Natural killer cell treated with Interleukin-12 subunit alpha and Interleukin-12 subunit beta and Interleukin-15 and Interleukin-18, amount 100 ng/mL, for 72 hours (primary cell): ENCODE measurements at places on chromosomes 12 and 14.

DNA sequence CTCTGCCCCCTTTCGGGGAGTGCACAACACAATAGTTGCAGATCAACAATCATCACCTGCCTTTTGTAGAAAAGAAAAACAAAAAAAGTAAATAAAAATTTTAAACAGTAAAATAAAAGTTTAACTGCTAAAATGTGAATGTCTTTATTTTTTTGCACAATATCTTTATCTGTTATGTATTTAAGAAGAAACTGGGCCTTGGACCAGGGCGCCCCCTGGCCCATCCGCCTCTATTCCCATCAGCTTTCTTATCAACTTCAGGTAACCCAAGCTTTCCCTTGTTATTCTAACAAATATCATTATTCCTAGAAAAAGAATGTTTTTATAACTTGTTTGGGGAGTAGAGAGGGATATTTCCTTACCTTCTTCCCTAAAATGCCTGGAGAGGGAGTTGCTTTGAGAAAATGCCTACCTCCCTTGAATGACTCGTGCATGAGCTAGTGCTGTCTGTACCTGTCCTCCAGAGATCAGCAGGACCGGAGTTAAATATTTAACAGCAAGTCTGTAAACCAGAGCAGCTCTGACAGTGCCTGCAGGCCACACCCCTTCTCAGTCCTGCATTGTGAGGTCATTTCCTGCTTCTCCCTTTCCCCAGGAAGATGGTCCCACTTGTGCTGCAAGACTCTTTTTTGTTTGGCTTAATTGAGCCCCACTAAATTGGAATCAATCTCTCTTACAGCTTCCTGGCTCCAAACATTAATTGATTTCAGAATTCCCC, 192.8 kb upstream of the RGS6 start:
- no peak for DNase-seq

- DNase-seq = no peak
Observed at GRCh38 chr12:19186722-19187661, 57.5 kb downstream of the PLEKHA5 start.

DNA sequence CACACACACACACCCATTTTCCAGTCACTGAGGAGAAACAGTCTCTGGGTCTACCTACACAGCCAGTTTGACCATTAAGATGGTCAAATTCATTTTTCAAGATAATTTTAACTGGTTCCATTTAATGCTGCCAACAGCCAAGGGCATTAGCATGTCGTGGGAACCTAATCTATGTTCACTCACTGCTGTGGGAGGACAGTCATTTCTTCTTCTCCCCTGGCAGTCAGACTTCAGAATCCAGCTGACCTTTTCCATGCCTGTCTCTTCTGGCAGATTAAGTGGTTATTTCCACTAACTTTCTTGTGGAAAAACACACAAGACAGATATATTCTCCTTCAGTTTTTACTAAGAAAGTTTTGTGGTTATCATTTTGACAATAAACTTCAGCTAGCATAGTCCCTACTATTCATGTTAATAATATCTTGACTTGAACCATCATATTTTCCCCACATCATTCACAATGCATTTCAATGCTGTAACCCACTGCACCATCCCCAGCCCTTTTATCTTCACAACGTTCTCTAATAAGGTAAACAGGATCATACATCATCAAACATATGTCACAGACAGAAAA, 82.2 kb downstream of the DAD1 start:
- DNase-seq = no peak

DNA sequence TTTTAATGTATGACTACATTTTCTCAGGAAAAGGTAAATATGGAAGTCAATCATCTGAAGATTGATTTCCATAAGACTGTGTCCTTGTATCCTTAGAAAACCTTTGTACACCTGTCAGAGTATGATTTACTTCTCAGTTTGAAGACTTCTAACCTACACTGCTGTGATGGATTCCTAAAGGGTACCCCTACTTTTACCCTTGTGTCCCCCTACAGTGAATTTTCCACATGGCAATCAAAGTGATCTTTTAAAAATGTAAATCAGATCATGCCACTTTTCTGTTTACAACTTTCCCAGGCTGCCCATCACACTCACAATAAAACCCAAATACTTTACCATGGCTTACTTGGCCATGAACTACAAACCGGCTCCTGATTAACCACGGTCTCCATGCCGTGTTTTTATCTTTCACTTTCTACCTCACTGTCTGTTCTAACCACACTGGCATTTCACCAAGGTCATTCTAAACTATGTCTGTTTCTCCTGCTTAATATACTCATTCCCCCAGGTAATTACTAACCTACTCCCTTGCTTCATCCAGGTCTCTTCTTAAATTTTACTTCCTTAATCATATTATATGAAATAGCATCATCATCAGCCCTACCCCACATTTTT, 8.1 kb downstream of the DNAI7 start:
- no peak for DNase-seq

DNA sequence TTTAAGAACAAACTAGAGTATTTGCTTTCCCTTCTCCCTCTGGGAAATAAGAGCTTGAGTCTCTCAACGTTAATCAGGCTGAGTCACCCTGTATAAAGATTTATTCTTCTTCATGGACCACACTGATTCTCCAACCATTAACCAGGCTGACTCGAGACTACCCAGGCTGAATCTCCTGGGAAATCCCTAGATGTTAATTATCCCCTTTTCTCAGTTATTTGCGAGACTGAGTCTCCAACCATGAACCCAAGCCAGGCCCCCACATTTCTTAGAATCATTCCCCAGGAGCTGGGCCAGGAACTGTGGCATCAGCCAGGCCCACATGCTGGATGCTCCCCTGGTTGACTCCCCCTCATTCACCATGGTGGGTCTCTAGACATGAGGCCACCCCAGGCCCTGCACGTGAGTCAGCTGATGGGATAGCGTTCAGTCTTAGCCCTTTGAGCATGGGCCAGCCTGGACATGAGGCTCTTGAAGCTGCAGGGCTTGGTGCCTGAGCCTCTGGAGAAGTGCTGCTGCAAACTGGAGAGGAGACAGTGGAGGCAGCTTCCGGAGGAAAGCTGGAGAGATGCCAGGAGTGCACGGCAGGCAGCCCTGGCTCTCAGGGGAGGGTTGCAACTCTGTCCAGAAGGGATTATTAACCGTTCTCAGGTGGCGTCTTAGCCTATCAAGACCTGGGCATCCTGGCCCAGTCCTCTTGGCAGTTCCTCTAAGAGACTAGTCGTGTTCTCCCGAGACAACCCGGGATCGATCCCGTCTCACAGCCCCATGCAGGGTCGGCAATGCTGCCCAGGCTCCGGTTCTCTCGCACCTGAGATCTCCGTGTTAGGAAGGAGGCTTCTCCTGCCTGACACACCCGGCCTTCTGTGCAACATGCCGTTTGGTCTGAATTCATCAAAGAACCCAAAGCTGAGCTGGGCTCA, 296.6 kb downstream of the ADGRD1 start:
- no peak for DNase-seq

- no peak for DNase-seq
Observed at GRCh38 chr14:44896275-44897040, 65.3 kb downstream of the KLHL28 start.

- DNase-seq = no peak
Observed at GRCh38 chr14:34232790-34233189, 229.2 kb downstream of the SPTSSA start.

- peak; percentile 72 for DNase-seq
Observed at GRCh38 chr12:54749191-54749818, 101.1 kb upstream of the DCD start.

GRCh38 chr12:25655702-25656101, 102.6 kb upstream of the LMNTD1 start:
- DNase-seq = no peak

DNA sequence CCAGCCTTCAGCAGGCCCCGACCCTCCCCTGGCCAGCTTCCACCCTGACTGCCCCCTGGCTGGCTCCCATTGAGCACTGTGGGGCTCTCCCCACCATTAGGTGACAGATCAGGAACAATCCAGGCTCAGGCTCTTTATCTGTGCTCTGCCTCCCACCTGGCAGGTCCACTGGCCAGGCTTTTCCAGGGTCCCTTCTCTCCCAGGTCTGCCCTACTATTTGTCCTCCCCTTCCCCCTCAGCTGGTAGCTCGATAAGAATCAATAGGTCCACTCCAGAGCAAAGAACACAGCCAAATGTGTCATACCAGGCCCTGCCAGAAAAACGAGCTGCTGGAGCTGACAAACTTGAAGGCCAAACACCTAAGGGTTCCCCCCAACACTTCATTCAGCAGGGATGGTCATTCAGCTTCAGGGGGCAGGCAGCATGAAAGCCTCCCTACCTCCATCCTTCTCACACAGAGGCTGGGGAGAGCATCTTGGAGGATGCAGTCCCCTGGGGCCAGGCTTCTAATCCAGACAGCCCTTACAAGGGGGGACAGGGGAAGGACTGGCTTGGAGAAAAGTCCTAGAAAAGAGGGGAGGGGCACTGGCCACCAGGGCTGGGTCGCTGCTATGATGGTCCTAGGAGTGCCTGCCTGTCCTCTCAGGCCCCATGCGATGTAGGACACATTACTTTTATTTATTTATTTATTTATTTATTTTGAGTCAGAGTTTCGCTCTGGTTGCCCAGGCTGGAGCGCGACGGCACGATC, 1.9 kb upstream of the KRT18 start:
- no peak for DNase-seq

GRCh38 chr14:93009471-93010129, 86.7 kb downstream of the CHGA start:
- DNase-seq = no peak

DNA sequence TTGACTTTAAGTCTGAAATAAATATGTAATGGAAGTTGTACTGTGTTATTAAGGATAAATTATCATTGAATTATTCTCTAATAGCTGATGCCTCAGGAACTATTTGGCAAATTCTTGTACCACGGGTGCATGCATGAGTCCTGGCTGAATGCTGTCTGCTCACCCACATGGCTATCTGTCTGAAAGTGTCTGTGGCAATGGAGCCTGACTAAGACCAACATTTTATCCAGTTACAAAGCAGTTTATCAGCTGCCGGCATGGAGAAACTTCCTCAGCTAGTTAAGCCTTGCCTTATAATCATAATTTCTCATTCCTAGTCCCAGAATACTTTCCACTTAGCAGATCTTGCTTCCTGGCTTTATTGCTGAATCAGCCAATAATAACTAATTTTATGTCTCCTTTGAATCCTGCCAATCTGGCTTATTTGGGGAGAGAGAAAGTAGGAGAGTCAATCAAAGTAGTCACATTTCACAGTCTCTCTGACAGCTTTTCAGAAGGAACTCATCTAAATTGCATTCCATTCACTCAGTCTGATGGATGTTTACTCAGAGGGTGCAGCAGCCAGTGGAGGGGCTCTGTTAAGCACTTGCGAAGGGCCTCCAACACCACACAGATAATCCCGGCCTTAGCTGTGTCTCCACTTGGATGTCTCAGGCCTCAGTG, 280.6 kb upstream of the CLEC14A start:
- no peak for DNase-seq

GRCh38 chr12:108816652-108817335, 40.6 kb downstream of the SSH1 start:
- DNase-seq = no peak

- DNase-seq = no peak
Observed at GRCh38 chr12:113245695-113246477, 24.6 kb downstream of the TPCN1 start.

DNA sequence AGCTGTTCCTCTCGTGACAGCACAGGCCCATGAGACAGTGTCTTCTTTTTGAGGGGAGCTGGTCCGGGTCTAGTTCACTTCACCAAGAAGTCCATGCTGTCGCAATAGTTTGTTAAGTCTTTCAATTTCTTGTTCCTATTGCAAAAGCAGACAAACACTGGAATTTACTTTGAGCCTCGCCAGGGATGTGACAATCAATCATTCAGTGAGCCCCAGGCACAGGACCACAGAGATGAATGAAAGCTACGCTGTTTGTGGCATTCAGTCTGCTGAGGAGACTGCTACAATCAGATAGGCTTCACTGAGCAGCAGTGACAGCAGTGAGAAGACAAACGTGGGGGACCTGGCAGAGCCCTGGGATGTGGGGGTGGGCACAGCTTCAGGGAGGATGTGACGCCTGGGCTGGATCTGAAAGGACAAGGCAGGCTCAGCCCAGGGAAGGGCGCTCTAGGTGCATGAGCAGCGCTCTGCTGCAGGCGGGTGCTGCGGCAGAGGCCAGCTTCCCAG, 35.5 kb downstream of the TCTN1 start:
- DNase-seq = no peak

DNA sequence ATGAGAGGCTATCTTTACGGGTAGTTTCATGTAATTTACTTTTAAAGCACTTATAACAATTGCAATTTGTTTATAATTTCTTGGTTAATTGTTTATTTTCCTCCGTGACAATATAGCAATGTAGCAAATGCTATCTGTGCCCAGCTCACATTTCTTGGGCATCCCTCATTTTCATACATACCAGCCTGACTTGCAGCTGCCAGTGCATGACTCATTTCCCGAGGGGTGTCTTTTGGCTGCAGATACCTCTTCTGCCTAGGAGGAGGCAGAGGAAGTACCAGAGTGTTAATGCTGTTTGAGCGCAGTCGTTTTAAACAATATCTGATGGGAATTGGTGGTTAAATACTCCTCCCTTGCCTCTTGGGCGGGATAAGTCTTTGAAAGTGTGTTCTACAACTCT, 104.2 kb upstream of the ABCD2 start:
- DNase-seq = no peak

DNA sequence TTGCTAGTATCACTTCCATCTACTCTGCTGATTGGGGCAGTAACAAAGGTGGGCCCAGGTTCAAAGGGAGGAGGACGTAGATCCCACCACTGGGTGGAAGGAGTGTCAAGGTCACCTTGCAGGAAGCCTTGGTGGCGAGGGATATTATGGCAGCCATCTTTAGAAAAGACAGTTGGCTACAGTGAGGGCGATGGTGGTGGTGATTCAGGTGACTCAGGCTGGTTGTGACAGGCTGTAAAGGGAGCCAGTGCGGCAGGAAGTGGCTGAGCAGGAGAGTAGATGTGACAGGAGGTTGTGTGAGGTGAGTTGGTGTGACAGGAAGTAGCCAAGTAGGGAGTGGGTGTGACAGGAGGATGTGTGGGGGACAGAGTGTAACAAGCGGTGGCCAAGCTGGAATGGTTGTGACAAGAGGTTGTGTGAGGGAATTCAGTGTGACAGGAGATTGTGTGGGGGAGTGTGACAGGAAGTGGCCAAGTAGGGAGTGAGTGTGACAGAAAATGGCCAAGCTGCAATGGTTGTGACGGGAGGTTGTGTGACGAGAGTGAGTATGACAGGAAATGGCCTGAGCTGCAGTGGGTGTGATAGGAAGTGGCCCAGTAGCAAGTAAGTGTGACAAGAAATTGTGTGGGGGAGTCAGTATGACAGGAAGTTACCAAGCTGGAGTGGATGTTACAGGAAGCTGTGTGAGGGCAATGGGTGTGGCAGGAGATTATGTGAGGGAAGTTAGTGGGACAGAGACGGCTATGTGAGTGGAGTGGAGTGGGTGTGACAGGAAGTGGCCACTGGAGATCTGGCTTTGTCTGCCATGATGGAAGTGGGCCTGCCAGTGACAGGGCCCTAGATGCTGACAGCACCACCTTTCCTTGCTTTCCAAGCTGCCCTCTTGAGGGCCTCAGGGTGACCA, 136.5 kb upstream of the MYL2 start:
- DNase-seq = peak; percentile 76

- no peak for DNase-seq
Observed at GRCh38 chr14:25848601-25849000, 749.2 kb downstream of the NOVA1 start.

DNA sequence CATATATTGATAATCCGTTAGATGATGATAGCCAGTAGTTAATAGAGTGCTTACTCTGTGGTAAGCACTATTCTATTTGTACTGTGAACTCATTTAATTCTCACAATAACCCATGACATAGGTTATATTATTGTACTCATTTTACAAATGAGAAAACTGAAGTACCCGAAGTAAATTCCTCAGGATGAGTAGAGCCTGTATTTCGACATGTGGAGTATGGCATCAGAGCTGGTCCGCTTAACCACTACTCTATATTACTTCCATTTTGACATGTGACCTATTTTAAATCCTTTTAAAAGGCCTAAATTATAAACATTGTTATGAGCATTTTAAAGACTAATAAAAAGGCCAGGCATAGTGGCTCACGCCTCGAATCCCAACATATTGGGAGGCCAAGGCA, 8.0 kb upstream of the RAP1B start:
- no peak for DNase-seq
